ENCODE measurements at places on chromosomes 13 and 19.

DNA sequence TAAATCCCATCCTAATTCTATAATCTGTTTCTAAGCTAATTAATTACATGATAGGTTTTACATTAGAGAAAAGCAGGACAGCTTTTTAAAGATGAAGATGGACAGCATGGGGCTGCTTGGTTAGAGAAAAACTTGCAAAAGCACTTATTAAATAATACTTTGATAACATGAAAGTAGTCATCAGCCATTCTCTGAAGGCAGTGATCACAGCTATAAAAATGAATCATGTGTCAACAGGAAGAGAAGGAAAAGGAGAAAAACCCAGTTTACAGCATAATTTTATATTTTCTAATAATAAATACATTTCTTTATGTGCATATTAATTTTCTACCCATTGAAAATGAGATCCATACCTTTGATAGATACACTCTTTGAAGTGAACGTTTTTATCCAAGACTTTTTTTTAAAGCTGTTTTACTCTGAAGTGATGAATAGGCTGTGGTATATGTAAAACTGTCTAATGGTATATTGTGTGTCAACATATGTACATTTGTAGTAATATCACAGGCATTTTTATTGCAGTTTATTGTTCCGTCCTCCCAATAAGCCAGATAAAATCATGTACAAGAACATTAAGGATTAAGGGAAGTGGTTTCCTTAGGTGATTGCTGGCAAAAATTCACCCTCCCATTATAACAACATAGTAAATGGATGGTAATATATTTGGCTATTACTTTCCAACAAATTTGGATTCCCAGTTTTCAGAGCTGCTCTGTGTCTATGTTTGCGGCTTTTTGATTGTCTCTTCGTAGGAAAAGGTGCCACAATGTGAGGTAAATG lies 1.3 kb upstream of the KLF5 start:
- no peak for DNase-seq

DNA sequence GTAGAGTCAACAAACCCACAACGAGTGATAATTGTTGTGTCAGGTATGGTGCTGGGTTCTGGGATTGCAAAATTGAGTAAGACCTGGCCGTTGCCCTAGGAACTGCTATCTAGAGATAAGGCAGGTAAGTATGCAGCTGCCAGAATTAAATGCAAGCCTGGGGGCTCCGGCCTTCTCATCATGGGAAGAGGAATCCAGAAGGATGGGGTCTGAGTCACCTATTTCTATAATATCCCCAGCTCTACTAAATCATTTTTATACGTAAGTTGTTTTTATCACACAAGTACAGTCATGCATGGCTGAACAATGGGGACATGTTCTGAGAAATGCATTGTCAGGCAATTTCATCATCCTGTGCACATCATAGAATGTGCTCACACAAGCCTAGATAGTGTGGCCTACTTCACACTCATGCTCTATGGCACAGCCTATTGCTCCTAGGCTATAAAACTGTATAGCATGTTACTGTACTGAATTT lies 203.0 kb downstream of the KLF5 start:
- DNase-seq, result no peak

DNA sequence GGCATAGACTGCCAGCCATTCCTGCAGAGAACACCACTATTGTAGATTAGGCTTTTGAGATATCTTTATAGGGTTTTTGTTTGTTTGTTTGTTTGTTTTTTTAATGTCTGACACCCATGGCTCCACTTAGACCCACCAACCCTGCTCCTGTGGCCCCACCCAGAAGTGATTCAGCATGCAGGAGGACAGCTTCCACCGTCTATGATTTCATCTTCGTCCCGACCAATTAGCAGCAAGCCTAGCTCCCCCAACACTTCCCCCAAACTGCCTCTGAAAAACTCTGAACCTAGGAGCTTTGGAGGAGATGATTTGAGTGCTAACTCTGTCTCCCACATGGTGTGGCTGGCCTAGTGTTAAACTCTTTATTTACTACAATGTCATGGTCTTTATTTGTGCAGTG lies 108.3 kb upstream of the RXFP2 start:
- DNase-seq, result no peak

DNA sequence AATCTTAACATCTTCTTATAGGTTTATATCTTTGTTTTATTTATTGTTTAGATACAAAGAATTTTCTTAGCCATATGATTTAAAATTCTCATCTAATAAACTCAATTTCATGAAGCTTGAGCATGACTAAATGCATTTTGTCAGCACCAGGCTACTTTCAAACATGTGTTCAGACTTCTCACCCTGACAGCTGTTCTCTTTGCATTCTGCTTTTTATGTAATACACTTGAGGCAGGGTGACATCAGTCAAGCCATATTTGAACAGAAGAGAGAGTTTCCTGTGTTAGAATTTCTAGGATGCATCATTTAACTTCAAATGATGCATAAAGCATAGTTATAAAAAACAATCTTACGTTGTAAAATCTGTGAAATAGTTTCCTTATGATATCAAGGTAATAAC lies 1295.1 kb upstream of the PCDH20 start:
- no peak for DNase-seq

DNA sequence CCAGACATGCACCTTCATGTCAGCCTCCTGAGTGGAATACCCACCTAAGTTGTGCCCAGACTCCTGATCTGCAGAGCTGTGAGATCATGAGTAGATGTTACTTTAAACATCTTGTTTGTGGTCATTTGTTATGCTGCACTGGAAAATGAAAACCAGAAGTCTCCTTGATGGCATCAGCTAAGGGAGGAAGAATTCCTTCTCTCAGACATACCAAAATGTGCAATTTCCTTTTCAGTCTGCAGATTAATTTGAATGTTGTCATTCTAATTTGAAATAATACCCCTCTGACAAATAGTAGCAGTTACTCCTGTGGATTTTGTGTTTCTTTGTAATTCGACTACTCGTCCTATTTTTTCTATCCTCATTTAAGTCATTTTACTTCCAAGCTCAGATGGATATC lies 59.3 kb downstream of the ITGBL1 start:
- no peak for DNase-seq

GRCh38 chr13:41701676-41702075 lies 244.3 kb downstream of the RGCC start:
- no peak for DNase-seq

GRCh38 chr19:50465986-50466705 lies 10.2 kb upstream of the EMC10 start:
- no peak for DNase-seq
